ENCODE measurements at places on chromosomes 2 and 18. TPM values are rescaled to one million over a fixed set of nuclear protein-coding genes. Genes with fewer than 3 reads are reported as not detected.

- no peak for DNase-seq
Observed at GRCh38 chr2:241775223-241776177, 1.1 kb upstream of the GAL3ST2 start.

DNA sequence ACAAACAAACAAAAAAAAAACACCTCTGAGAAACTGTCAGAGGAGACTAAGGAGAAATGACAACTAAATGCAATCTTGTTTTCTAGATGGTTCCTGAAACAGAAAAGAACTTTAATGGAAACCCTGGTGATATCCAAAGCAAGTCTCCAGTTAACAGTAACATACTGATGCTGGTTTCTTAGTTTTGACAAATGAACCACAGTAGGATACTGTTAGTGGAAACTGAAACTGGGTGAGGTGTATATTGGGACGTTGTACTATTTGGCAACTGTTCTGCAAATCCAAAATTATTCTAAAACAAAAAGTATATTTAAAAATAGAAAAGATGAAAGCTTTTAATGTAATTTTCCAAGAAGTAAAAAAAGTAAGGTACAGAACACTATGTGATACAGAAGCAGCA, 11.4 kb downstream of the SESTD1 start:
- DNase-seq, result no peak

GRCh38 chr2:78648558-78648957, 376.9 kb upstream of the REG3G start:
- DNase-seq, result no peak

DNA sequence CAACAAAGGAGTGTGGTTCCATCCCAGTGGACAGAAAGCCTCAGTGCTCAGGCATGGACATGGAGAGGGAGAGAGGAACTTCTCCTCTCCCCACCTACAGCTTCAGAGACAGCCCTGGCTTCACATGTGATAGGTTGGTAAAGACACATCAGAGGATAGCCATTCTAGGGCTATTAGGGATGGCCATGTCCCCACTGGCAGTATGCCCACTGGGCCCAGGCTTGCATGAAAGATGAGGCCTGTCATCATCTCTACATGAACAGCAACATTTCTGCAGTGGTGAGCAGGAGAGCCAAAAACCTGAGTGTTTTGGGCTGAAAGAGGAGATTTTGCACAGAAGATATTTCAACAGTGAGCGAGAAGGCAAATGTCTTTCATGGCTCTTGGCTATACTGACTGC, 517.2 kb downstream of the NR4A2 start:
- no peak for DNase-seq

GRCh38 chr2:3529316-3530025, 10.1 kb upstream of the ADI1 start:
- DNase-seq, result no peak

DNA sequence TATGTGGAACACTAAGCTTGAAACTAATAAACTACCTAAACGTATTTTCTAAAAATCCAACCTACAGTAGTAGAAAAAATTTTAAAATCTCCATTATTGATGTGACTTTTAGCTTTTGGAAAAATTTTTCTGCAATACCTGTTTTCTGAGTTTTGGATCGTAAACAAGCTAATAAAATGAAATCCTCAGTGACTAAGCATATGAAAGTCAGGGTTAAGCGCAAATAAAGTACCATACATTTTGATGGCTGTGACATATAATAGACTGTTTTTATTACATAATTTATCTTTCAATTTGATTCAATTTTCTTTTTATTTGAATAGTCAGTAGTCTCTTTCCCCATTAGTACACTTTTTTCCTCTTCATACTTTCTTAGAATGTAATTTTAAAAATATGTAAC, 683.6 kb downstream of the NUP35 start:
- no peak for DNase-seq

- no peak for DNase-seq
Observed at GRCh38 chr2:150476809-150477302, 10.6 kb downstream of the RND3 start.

DNA sequence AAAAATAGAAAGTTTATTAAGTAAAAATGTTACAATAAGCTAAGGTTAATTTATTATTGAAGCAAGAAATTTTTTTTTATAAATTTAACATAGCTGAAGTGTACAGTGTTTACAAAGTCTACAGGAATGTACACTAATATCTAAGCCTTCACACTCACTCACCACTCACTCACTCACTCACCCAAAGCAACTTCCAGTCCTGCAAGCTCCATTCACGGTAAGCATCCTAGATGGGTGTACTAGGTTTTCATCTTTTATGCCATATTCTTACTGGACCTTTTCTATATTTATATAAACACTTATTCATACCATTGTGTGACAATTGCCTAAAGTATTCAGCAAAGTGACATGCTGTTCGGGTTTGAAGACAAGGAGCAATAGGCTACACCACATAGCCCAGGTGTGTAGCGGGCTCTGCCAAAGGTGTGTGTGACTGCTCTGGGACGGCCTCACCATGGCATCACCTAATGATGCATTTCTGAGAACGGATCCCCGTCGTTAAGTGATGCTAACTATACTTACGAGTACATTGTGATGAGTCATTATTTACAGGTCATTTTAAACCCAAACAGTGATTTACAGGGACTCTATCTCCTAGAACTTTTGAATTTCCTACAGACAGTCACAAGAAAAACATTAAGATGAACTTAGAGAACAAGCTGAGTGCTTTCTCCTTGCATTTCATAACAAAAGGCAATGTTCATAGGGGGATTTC, 76.3 kb upstream of the ID2 start:
- DNase-seq, result no peak

GRCh38 chr2:43051338-43051737, 175.1 kb downstream of the ZFP36L2 start:
- no peak for DNase-seq

GRCh38 chr2:108058576-108059137, 72.3 kb downstream of the SLC5A7 start:
- no peak for DNase-seq

GRCh38 chr2:133247631-133248030, 320.6 kb downstream of the NCKAP5 start:
- no peak for DNase-seq

DNA sequence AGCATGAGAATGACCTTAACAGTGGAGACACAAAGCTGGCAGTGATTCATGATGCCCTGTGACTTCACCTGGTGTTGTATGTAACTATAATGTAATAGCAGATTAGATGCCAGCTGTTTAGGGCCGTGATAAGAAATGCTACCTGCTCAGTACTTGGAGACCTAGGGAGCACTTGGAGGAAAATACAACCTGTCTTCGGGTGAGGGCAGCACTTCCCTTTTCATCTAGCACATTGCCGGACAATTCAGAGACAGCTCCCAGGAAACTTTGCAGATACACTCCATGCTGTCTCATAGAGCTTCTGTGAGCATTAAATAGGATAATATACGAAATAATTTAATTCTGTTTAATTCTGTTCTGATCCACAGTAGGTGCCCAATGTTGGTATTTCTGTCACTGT, 668.5 kb downstream of the TSN start:
- no peak for DNase-seq

- no peak for DNase-seq
Observed at GRCh38 chr18:48785736-48786454, 164.9 kb downstream of the SMAD7 start.

GRCh38 chr2:241412144-241412543, 56.1 kb downstream of the FARP2 start:
- DNase-seq, result no peak

- DNase-seq, result no peak
Observed at GRCh38 chr18:63098018-63098981, 221.3 kb downstream of the BCL2 start.

DNA sequence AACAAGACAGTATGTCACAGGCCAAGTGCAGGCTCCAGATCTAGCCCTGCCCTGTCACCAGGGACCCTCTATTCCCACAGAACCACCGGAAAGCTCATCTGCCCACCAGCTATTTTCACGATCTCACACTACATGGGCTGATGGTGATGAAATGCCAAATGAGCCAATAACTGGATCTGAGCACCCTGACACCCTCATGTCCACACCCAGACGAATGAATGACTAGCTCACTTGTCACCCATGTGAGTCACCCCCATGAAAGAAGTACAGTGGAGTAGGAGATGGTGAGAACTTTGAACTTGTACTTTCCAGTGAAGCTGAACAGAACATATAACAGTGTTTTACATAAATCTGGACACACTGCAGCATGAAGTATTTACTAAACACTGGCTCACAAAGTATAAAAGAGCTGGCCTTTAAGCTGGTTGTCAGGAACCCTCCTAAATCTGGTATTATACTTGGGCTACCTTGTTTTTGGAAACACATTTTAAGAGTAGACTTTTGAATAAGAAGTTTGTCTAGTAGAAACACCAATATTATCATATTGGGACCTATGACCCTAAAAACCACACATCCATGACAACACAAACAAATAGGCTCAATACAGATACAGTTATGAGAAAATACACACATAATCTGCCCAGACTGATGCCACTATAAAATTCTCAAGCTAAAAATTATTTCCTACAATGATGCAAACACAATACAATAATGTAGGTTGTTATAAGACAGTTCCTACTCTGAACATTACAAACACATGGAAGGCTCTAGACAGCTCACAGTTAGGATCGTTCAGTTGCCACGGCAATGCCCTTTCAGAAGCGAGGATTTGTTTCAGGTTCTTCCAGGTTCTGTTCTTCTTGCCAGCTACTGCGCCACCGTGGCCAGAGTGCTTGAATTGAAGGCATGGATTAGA, 19.0 kb downstream of the INO80C start:
- DNase-seq, result no peak

DNA sequence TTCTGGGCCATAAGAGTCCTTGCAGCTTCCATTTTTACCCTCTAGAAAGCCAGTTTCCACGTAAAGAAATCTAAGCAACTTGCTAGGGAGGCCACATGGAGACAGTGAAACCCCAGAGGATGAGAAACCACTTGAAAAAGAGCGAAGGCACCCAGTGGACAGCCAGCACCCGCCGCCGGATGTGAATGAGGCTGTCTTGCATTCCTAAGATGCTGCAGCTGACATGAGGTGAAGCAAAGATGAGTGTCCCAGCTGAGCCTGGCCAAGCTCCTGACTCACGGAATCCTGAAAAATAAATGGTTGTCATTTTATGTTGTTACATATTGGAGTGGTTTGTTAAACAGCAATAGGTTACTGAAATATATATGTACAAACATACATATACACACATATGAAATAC, 65.9 kb upstream of the STPG4 start:
- DNase-seq, result no peak

Gene ACKR3
- total RNA-seq, result 24.5 TPM

Gene CFAP65
- 0.93 TPM for total RNA-seq

Gene HOXD1
- total RNA-seq, result not detected

Gene VIT
- not detected for total RNA-seq

Gene STARD6
- total RNA-seq, result not detected

Gene GGCX
- 43.7 TPM for total RNA-seq

Gene ACADL
- total RNA-seq, result not detected

Gene STON1
- total RNA-seq, result 15.0 TPM

Gene C2orf15
- total RNA-seq, result 0.23 TPM

All from neural crest cell (in vitro differentiated cells).